Glutamatergic neuron (in vitro differentiated cells): ENCODE measurements at places on chromosomes 7 and 10. TPM values are rescaled to one million over a fixed set of nuclear protein-coding genes. Genes with fewer than 3 reads are reported as not detected.

Gene HOXA3
- total RNA-seq: not detected

Gene CCDC3
- total RNA-seq: 13.8 TPM

Gene MSS51
- 3.5 TPM for total RNA-seq

Gene ABLIM1
- 25.7 TPM for total RNA-seq

Gene ANKRD1
- total RNA-seq: not detected

Gene PLCE1
- 0.25 TPM for total RNA-seq

Gene MSANTD7
- 13.7 TPM for total RNA-seq

Gene CLDN4
- total RNA-seq: 0.54 TPM

Gene SPDYE11
- total RNA-seq: 0.25 TPM

Gene KMT2E
- total RNA-seq: 126 TPM

Gene SLC4A2
- total RNA-seq: 99.4 TPM

Gene CFAP69
- total RNA-seq: 0.71 TPM

Gene CALHM1
- not detected for total RNA-seq

Gene SNX13
- total RNA-seq: 29.9 TPM

Gene PALD1
- 15.5 TPM for total RNA-seq

Gene LRRC27
- total RNA-seq: 13.8 TPM

Gene CHAT
- total RNA-seq: 15.4 TPM

Gene ADAM12
- 18.4 TPM for total RNA-seq

Gene TRPV6
- 0.27 TPM for total RNA-seq

Gene ASB4
- total RNA-seq: not detected

Gene HNRNPF
- total RNA-seq: 99.7 TPM

Gene GRID1
- total RNA-seq: 8.0 TPM

Gene PURB
- 11.4 TPM for total RNA-seq

Gene ICA1
- 9.8 TPM for total RNA-seq

Gene PTPRE
- total RNA-seq: 2.6 TPM

Gene MAGI2
- 64.2 TPM for total RNA-seq

Gene CISD1
- 29.3 TPM for total RNA-seq
